ENCODE measurements at places on chromosomes 1 and 21.

DNA sequence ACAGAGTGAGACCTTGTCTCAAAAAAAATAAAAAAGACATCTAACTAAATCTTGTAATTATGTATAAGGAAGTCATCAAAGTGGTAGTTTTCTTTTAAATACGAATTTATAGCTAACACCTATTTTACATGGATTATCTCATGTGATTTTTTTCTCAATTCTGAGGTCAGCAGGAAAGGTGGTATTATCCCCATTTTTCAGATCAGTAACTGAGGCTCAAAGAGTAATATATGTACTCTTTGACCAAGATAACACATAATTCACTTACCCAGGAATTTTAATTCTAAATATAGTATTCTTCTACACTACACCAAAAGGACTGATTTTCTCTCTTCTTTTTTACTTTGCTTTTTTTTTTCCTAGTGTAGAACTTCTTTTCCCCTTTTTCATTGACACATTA lies 9.1 kb downstream of the IFT25 start:
- DNase-seq: no peak

- DNase-seq: peak; percentile 26
Observed at GRCh38 chr1:8962812-8963530, 17.3 kb downstream of the CA6 start.

DNA sequence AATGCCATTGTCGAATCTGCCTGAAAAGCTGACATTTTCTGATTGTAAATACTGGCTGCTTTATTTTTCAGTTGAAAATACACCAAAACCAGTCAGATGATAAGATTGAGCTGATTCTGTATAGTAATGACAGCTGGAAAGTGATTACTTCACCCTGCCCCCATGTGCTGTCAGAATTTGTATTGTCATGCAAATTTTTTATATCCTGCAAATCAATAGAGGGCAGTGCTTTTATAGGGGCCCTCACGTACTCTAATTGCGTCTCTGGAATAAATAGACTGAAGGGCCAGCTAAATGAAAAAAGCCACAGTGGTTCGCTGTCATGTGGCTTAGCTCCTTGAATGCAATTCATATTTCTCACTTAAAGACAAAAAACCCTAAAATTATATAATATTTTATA lies 208.6 kb downstream of the LHX8 start:
- peak; percentile 79 for DNase-seq

DNA sequence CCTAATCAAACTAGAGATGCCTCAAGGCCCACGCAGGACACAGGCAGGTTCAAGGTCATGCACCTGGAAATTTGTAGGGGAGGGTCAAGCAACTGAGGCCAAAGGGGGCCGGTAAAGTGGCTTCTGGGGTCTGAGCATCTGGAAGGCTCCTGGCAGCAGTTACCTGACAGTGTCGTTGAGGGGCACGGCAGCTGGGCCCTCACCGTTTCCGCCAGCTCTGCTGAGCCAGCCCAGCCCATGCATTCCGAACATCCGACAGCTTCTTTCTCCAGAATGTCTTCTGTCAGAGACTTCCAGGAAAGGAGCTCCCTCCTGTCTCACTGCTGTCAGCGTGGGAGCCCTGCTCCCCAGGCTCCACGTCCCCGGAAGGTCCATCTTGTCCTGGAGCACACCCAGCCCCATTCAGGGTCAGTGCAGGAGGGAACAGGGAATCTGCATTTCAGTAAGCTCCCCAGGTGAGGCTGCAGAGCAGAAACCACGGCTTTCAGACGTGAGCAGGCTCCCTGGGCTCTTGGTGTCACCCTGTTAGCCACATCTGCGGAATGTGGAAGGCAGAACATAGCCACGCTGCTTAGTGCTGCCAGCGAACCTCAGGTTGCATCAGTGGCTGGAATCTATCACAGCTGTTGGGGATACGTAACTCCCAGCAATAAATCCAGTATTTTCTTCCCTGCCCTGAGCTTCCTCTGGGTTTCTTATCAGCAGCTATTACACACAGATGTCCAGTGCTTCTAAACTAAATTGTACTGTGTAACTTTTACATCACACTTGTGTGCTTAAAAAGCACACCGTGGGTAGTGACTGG lies 36.3 kb upstream of the FAM3B start:
- DNase-seq: no peak

DNA sequence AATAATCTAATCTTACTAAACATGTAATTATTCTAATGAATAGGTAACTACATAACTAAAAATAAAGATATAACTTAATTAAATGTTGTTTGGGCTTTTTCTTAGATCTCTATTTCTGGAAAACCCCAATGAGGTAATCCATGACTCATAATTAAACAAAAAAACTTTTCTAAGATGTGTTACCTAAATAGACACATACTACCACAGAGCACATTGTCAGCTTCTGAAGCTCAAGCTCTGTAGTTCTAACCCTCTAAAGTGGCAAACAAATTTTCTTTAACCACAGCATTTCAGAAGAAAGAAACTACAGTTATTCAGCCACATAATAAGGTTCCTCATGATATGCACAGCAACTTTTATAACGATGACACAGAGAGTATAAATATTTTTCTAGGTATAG lies 4.2 kb downstream of the OR6K3 start:
- no peak for DNase-seq

DNA sequence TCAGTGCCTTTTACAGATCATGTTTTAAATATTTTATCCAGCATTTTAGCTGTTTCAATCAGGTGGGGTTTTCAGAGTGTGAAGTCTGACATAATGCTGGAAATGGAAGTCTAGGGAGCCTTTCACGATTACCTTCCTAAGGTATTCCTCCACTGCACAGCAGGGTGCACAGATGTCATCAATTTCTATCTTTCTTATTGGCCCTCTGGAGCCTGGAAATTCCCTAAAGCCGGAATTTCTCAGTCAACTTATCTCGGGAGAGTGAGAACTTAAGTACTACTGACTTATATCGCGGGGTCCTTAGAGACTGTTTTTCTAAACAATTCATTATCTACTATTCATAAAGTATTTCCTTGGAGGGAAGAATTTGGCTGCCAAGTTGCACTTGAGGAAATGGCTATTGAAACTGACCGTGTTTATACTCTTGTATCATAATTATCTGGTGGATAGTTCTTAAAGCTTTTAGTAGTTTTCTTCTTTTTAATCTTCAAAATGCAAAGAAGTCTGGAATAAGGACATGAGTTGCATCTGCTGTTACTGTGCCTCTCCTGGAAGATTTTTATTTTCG lies 311.8 kb upstream of the B3GALT2 start:
- DNase-seq: no peak

GRCh38 chr1:82260051-82260450 lies 459.3 kb downstream of the ADGRL2 start:
- no peak for DNase-seq

DNA sequence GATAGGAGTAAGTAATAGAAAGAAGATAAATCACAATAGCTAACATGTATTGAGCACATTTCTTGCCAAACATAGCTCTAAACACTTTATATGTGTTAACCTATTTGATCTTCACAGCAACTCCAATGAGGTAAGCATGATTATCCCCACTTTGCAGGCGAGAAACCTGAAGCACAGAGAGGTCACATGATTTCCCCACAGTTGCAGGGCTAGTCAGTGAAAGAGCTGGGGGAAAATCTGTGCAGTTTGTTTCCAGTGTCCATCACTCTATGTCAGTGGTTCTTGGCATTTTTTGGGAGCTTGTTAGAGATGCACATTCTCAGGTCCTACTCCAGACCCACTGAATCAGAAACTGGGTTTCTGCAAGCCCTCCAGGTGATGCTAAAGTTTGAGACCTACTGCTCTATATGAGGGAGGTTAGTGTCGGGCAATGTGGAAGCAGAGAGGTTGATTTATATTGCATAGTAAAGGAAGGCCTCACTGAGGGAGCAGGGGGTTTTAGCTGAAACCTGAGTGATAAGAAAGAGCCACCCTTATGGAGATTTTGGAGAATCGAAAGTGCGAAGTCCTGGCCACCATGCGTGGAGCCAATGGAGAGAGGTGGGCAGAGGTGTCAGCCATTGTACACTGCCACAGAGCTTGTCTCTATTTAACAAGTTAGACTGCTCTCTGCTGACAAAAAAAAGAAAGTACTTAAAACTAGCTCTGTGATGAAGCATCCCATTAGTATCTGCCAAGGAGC lies 20.9 kb downstream of the MCOLN3 start:
- no peak for DNase-seq

- no peak for DNase-seq
Observed at GRCh38 chr1:158333405-158334155, 2.2 kb upstream of the CD1B start.

DNA sequence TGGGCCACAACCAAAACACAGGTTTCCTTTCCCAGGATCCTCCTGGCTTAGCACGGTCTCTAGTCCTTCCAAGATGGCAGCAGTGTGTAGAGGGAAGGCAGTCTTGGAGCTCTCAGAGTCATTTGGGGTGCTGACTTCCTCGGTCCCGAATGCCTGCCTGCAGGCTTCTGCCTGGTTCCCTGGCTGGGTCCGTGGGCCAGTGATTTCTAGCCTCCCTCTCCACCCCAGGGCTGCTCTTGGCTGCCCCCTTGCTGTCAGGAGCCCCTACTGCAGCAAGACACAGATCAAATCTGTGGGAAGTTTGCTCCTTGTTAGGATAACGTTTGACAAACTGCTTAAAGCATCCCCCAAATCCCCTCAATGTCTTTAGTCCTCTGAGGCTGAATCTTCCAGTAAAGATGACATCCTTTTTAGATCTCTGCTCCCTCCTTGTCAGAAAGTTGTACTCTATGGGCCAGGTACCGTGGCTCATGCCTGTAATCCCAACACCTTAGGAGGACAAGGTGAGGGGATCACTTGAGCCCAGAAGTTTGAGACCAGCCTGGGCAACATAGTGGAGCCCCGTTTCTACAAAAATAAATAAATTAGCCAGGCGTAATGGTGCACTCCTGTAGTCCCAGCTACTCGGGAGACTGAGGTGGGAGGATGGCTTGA lies 272.5 kb downstream of the RRAGC start:
- DNase-seq: no peak

GRCh38 chr1:41913014-41913413 lies 5.7 kb downstream of the HIVEP3 start:
- DNase-seq: no peak

Measured in NCI-H69 (cell line).